Ascending aorta (tissue), 2 donors: ENCODE measurements at places on chromosomes 5 and 9.

DNA sequence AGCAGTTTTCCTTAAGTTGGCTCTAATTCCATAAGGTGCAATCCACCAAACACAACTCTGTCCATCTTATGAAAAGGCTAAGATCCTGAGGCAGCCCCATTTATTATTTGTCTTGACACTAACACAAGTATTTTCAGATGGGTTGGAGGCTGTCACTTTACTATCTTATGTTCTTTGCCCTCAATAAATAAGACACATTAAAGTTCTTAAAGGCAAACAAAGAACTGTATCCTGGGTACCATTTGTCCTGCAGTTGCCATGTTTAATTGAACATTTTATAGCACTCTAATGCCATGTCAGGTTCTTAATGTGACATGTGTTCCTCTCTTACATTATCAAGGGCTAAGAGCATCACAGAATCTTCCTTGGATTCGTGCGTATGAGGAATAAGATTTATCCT lies 189.5 kb upstream of the SNX2 start:
- no peaks in the 10 kb centered on the region for H3K36me3 ChIP-seq
- H3K4me3 ChIP-seq: no peak overlapping the region
- no peaks in the 10 kb centered on the region for H3K27me3 ChIP-seq
- no peaks in the 10 kb centered on the region for H3K4me1 ChIP-seq

DNA sequence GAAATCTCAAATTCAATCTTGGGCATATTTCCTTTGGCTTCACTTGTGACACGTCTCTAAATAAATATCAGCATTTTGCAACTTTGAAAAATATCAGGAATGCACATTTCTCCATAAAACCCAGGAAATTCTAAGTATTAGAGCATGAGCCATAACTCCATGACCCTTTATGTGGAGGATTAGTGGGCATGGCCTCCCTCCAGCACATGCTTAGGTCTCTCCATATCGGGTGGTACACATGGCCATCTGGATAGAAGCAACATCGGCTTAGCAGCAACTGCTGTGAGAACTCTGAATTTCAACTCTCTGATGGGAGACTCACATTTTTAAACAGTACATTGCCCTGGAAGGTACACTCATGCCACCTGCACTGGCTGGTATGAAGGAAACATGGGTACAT lies 73.7 kb upstream of the EGFLAM start:
- no peak overlapping the region for H3K4me3 ChIP-seq
- H3K36me3 ChIP-seq: no peaks in the 10 kb centered on the region
- H3K4me1 ChIP-seq: no peaks in the 10 kb centered on the region
- H3K27me3 ChIP-seq: no peaks in the 10 kb centered on the region
- no peak overlapping the region for H3K27ac ChIP-seq
- DNase-seq: no peak

GRCh38 chr5:114634967-114635901 lies 273.4 kb downstream of the KCNN2 start:
- no peak overlapping the region for H3K4me3 ChIP-seq
- no peak for DNase-seq
- H3K27me3 ChIP-seq: no peaks in the 10 kb centered on the region
- no peak overlapping the region for H3K27ac ChIP-seq
- H3K36me3 ChIP-seq: no peaks in the 10 kb centered on the region
- H3K4me1 ChIP-seq: no peaks in the 10 kb centered on the region

DNA sequence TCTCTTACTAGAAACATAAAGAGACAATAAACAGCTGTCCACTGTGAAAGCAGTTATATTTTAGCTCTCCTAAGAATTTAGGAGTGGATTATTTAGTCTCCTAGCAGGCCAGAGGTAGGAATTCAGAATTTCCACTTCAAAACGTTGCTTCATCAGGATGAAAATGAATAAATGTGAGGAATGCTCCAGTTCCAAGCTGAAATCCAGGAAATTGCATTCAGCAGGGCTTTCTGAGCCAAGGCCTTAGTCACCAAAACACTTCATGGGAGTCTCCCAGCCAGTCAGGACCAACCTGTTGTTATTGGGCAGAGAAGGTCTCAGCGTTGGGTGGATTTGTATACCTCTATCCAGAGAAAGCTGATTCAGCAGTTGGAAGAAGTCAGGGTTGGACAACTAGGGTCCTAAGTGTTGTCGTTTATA lies 1040.3 kb downstream of the TLE1 start:
- DNase-seq: peak; percentile 80
- H3K4me3 ChIP-seq: no peak overlapping the region

GRCh38 chr5:68444833-68445232 lies 229.3 kb downstream of the PIK3R1 start:
- no peaks in the 10 kb centered on the region for H3K27me3 ChIP-seq
- no peak for DNase-seq
- H3K4me1 ChIP-seq: peaks cover 16% of the 10 kb centered on the region
- H3K36me3 ChIP-seq: no peaks in the 10 kb centered on the region

GRCh38 chr9:12613071-12613470 lies 80.1 kb upstream of the TYRP1 start:
- H3K27ac ChIP-seq: no peak overlapping the region
- DNase-seq: no peak
- H3K4me1 ChIP-seq: no peaks in the 10 kb centered on the region
- H3K4me3 ChIP-seq: no peak overlapping the region

DNA sequence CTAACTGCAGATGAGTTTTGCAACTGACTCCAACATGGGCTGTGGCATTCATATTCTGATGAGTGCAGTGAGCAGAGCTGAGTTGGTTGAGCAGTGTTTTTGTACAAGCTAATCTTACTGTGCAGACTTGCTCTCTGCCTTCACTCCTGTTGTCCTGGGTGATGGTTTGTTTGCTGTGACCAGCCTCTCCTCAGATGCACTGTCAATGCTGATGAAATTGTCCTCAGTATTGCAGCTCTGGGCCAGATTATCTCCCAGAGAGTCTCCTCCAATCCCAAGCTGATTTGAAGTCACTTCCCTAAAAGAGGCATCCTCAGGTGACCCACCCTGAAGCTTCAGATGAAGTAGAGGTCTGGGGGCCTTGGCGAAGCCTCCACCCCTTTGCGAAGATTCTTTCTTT lies 581.8 kb downstream of the ACTL7B start:
- no peak overlapping the region for H3K27ac ChIP-seq
- H3K27me3 ChIP-seq: no peaks in the 10 kb centered on the region
- no peaks in the 10 kb centered on the region for H3K36me3 ChIP-seq
- H3K4me3 ChIP-seq: no peak overlapping the region

DNA sequence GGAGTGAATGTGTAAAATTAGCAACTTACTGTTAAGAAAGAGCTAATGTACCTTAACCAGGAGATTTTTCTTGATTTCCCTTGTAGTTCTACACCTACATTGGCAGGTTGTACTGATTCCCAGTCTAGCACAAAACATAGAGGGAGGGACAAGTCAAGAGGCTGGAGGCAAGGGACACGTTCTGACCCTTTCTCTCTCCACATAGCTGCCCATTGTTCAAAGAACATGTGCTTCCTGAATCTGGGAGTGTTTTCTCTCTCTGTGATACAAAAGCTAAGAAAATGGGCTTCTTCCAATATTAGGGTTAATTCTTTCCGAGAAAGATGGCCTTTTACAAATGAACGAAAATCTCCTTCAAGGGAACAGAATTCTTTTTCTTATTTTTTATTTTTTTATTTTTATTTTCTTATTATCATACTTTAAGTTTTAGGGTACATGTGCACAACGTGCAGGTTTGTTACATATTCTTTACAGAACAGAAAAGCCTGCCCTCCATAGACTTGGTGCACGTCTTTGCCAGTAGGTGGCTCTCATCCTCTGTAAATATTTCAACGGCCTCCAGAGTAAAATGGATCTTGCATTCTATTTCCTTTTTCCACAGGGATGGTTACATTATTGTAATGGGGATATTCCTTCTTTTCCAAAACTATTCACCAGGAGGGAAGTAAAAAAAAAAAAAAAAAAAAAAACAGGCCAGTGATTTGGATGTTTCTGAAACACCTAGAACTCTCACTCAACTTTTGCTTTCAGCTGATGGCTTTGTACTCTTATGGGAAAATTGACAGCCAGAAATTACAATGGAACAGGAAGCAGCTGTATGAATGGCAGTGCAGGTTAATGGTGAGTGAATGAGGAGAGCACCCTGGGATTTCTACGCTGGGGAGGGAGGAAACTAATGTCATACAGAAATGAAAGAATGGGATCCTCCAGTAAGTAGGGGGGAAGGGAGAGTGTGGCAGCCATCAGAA lies 13.1 kb upstream of the IFNA5 start:
- H3K27me3 ChIP-seq: no peaks in the 10 kb centered on the region
- H3K4me3 ChIP-seq: no peak overlapping the region
- peaks cover 3% of the 10 kb centered on the region for H3K4me1 ChIP-seq

DNA sequence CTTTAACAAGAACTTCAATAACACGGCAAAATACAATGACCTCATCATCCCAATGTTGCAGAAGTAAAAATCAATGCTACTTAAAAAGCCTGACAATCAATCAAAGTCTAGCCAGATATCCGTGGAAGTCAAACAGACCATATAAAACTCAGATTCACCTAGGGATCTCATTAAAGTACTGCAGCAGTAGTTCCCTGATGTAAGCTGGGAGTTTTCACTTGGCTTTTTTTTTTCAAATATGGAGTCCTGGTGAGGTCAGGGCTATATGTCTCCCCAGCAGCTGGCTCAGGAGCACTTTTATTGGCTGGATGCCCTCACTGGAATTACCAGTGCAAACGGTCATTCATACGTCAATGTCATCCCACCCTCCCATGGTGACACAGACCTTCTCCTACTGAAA lies 220.6 kb upstream of the SLC30A5 start:
- no peak overlapping the region for H3K4me3 ChIP-seq
- no peaks in the 10 kb centered on the region for H3K4me1 ChIP-seq
- DNase-seq: no peak
- H3K27ac ChIP-seq: no peak overlapping the region
- H3K36me3 ChIP-seq: no peaks in the 10 kb centered on the region

- H3K4me1 ChIP-seq: peaks cover 6% of the 10 kb centered on the region
- no peak overlapping the region for H3K27ac ChIP-seq
- no peaks in the 10 kb centered on the region for H3K27me3 ChIP-seq
- DNase-seq: peak; percentile 62
Observed at GRCh38 chr5:136062366-136063274, 33.8 kb downstream of the TGFBI start.

- DNase-seq: no peak
- H3K4me3 ChIP-seq: no peak overlapping the region
- H3K27me3 ChIP-seq: no peaks in the 10 kb centered on the region
- no peaks in the 10 kb centered on the region for H3K36me3 ChIP-seq
- H3K27ac ChIP-seq: no peak overlapping the region
Observed at GRCh38 chr5:170206216-170206615, 26.6 kb upstream of the C5orf58 start.

GRCh38 chr9:90032296-90033027 lies 427.6 kb downstream of the GADD45G start:
- no peak for DNase-seq
- H3K4me1 ChIP-seq: no peaks in the 10 kb centered on the region
- H3K27ac ChIP-seq: no peak overlapping the region
- no peaks in the 10 kb centered on the region for H3K36me3 ChIP-seq

DNA sequence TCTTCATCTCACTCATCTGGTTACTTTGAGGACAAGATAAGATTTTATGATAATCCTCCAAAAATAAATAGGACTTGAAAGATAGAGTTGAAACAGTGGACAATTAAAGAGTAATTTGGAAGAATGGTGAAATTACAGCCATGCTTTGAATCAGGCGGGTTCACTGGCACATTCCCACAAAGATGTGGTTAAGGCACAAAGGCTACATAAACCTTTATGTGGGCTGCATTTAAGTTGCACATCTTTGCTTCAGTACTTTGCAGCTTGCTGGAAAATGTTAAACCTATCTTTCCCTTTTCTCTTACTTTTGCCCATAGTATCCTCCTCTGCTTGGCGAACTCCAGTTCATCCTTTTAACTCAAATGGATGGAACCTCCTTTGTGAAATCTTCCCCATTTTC lies 92.2 kb upstream of the TNFAIP8 start:
- H3K4me3 ChIP-seq: no peak overlapping the region
- no peak overlapping the region for H3K27ac ChIP-seq
- peaks cover 3% of the 10 kb centered on the region for H3K4me1 ChIP-seq

DNA sequence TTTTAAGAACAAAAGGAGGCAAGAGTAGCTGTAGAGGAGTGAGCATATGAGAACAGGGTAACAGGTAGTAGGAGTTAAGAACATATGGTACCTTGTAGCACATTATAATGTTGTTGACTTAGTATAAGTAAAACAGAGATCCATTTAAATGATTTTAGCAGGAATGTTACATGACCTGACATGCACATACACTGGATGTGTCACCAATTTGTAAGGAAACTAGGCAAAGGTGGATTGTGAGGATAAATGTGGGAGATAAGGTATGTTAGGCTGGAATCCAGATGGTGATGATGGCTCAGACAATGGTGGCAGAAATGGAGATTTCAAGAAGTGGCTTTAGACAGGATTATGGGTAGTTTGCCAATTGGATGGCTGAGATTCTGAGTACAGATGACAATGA lies 443.1 kb upstream of the DAB2 start:
- no peaks in the 10 kb centered on the region for H3K4me1 ChIP-seq
- H3K36me3 ChIP-seq: no peaks in the 10 kb centered on the region
- DNase-seq: no peak
- H3K27me3 ChIP-seq: no peaks in the 10 kb centered on the region
- no peak overlapping the region for H3K27ac ChIP-seq

GRCh38 chr9:15529566-15530324 lies 19.0 kb upstream of the PSIP1 start:
- H3K36me3 ChIP-seq: no peaks in the 10 kb centered on the region
- no peak for DNase-seq
- no peak overlapping the region for H3K27ac ChIP-seq
- no peak overlapping the region for H3K4me3 ChIP-seq

GRCh38 chr9:126397056-126397455 lies 70.4 kb downstream of the MVB12B start:
- H3K4me1 ChIP-seq: peaks cover 5% of the 10 kb centered on the region
- H3K27ac ChIP-seq: no peak overlapping the region
- peaks cover 3% of the 10 kb centered on the region for H3K36me3 ChIP-seq

DNA sequence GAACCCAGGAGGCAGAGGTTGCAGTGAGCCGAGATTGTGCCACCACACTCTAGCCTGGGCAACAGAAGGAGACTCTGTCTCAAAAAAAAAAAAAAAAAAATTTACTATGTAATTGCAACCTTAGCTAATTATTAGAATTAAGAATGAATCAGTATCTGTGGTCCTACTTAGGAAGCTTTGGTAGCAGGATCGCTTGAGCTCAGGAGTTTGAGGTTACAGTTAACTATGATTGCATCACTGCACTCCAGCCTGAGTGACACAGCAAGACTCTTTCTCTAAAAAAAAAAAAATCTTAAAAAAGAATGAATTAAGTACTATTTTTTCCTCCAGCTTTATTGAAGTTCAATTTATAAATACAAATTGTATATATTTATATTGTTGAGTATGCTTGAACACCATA lies 16.7 kb downstream of the NDUFAF2 start:
- no peaks in the 10 kb centered on the region for H3K36me3 ChIP-seq
- no peak overlapping the region for H3K4me3 ChIP-seq
- no peaks in the 10 kb centered on the region for H3K4me1 ChIP-seq
- H3K27me3 ChIP-seq: no peaks in the 10 kb centered on the region
